ENCODE measurements at places on chromosomes 7 and 10.
A peak's percentile ranks its signal among the peaks of the same experiment; 100 is the strongest.

- no peak for DNase-seq
These were observed 12.1 kb downstream of the ZSCAN21 start for GRCh38 chr7:100061518-100062193.

DNA sequence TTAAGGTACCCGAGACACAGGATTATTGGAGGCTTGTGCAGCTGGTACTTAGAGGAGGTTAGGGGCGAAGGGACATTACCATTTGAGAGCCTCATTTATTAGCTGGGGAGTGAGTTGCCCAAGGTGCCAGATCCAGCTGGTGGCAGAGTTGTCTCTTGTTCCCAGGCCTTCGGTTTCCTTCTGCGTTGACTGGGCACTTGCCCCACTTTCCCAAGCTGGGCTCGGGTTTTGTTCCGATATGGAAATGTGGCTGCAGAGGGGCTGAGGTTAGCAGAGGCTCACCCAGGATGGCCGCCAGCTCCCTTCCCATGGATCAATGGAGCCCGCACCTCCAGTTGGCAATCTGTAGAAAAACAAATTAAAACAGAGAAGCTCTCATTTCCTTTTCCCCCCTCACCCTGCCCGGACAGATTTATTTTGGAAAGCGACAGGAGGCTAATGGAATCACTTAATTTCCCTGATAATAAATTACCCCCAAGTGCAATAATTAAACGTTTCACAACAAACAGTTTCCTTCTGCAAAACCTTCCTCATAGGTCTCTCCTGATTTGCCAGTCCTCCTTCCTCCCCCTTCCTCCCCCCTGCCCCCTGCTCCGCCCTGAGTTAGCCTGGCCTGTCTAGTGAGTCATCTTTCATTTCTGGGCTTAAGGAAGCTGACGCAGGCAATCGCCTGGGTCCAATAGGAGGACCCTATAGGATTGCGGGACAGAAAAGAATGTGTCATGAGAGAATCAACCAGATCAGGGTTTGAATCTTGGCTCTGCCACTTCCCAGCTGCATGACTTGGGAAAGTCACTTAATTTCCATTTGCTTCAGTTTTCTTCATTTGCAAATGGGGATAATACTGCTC is 51.7 kb downstream of the ADRA2A start:
- no peak for DNase-seq

- no peak for DNase-seq
These were observed 50.5 kb downstream of the STRA8 start for GRCh38 chr7:135283959-135284638.

DNA sequence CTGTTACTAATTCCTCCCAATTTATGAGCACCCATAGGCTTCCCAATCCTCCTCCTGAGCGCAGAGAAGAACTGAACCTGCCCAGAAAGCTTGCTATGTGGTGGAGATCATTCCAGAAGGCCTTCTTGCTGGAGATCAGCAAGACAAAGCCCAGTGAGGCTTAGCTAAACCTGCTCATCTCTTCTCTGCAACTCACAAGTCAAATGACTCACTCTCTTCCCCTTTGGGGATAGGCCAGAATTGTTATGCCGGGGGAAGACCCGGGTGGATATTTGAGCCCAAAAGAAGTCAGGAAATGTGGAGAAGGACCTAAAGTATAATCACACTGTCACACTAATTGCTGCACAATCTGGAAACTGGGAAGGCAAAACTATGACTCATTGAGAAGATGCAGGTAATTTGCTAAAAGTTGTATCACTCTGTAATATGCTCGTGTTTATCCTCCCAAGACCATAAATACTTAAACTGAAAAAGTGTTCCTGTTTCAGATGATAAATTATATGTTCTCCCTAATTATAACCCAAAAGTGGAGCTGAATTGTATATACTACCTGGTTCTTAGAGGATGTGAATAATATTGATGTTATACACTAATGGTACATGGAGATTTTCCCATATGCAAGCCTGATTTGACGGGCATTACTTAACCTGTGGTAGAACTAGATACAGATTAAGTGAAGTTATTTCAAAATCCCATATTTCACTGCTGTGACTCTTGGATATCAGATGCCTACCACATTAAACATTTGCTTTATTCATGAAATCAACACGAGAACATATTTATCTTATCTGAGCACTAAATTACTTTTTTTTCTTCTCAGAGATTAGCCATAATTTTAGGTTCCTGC is 6.4 kb downstream of the NEBL start:
- no peak for DNase-seq

GRCh38 chr10:126331101-126331500 is 57.2 kb downstream of the ADAM12 start:
- no peak for DNase-seq

- no peak for DNase-seq
These were observed 38.0 kb downstream of the WIPI2 start for GRCh38 chr7:5228066-5228465.

- no peak for DNase-seq
These were observed 91.3 kb upstream of the BET1 start for GRCh38 chr7:94095316-94096009.

DNA sequence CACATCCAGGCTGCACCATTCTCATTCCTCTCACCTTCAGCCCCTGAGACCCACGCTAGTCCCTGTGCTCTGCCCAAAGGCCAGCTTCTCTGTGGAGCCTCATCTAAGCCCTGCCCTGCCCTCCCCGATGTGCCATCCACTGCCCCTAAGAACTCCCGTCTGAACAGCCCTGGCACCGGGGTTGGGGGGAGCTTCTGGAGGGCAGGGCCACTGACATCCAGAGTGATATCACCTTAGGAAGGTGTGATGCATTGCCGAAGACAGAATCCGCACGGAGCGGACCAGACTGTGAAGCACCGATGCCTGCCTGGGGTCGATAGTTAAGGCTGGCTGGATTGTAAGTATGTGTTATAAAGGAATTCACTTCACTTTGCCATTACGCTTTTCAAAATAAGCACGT is 511.0 kb downstream of the PTPRN2 start:
- DNase-seq, result no peak

DNA sequence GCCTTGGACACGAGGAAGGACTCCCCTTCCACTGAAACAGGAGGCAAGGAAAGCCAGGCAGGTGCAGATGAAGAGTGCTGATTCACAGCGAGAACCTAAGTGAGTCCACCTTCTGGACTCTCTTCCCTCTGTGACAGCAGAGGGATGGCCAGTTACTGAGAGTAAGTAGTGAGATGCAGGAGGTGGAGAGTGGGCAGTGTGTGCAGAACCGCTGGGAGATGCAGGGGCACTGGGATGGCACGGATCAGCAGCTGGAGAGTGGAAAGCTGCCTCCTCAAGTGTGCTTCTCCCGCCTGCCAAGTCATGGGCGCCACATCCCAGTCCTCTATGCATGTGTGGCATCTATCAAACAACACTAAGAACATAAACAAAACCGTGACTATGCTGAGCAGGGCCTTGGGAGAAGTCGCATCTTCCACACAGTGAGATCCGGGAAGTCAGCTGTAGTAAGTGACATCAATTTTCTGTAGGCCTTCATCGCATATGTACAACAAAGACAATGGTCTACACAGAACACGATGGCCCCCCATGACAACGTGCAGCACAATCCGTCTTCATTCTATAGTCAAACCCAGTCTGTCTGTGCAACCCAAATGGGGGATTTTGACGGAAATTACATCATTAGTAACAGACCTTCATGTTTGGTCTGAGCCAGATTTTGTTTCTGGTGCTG is 217.4 kb upstream of the KLF14 start:
- DNase-seq, result no peak

- no peak for DNase-seq
These were observed 41.9 kb downstream of the DRGX start for GRCh38 chr10:49353895-49354566.

DNA sequence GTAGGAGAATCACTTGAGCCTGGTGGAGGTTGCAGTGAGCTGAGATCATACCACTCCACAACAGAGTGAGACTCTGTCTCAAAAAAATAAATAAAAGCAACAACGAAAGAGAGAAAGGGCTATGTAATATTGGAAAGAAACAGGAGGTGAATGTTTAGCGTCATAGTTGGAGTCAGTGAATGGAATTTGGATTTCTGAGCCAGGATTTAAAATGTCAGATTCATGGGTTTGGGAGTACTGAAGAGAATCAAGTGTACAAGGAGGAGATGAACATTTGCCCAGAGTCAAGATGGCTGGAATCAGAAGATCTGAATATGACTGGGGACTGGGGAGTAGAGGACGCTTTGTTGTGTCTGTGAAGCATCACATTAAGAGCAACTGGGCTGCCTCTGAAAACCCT is 366.4 kb downstream of the GALNT17 start:
- no peak for DNase-seq

- no peak for DNase-seq
These were observed 33.3 kb downstream of the MYO1G start for GRCh38 chr7:44945479-44945878.

DNA sequence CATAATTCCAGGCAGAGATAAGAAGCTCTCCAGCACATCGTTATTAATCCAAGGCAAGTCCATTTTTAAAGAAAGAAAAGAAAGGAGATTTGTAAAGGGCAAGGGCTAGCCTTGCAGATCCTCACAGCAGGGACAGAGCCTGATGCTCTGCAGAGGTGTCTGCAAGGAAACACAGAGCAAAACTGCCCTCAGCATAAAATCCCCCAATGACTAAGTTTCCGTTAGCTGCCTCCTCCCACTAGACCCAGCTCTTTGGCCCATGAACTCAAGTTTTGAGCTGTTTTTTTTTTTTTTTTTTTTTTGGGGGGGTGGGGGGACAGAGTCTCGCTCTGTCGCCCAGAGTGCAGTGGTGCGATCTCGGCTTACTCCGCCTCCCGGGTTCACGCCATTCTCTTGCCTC is 300.7 kb downstream of the MTERF1 start:
- DNase-seq, result no peak

DNA sequence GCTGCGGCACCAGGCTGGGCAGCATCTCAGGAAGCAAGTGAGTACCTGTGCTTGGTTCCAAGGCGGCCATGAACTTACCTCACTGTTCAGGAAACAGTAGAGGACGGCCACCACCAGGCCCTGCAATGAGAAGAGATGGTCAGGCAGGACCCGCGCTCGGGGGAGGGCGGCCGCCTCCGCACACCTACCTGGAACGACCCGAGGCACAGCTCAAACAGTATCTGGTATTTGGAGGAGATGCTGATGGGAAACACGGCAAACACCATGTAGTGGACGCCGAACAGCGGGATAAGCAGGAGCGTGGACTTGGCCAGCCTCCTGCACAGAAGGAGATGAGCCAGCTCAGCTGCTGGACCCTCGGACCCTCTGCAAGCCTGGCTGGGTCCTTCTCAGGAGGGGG is 112.9 kb downstream of the VIPR2 start:
- no peak for DNase-seq

- peak; percentile 12 for DNase-seq
These were observed 63.2 kb upstream of the TOMM7 start for GRCh38 chr7:22885797-22886261.

- DNase-seq, result no peak
These were observed 39.0 kb downstream of the TAF3 start for GRCh38 chr10:7857262-7857661.

DNA sequence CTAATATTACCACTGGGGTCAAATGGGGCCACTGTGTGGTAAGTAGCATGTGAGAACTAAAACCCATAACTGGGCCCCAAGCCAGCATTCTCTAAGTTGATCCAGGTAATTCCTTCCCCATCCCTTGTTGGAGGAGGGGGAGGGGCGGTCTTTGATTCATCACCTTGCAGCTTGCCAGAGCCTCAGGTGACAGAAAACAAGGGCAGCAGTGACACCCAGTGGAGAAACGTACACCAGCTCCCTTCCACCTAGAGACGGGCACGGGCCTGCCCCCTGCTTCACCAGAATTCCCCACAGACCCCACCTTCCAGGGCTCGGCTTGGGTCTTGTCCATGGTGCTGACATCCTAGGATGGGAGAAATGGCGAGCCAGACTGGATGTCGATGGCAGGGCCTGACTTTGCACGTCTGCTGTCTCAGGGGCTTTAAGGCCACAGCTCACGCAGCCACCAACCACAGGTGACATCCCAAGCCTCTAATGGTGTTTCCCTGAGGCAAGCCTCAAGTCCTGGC is 102.0 kb downstream of the STRA8 start:
- no peak for DNase-seq

DNA sequence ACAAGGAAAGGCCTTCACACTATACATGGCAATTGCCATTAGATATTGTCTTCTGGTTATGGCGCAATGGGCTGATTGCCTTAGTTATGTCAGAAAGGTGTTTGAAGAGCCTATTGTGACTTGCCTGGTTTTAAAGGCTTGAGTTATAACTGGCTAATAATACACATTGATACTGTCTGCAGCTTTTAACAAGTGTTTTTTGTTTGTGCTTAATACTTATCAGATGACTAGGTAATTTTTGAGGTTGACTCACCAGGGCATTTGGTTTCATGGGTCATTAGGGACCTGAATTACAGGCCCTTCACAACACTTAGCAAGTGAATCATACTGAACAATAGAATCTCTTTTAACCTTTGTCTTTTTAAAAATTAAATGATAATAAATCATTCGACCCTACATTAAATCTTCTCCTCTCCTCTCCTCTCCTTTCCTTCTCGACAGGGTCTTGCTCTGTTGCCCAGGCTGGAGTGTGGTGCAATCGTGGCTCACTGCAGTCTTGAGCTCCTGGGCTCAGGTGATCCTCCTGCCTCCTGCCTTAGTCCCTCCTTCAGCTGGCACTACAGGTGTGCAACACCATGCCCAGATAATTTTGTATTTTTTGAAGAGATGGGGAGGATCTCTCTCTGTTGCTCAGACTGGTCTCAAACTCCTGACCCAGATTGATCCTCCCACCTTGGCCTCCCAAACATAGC is 196.3 kb downstream of the JCAD start:
- no peak for DNase-seq

- no peak for DNase-seq
These were observed 116.6 kb upstream of the GALNT17 start for GRCh38 chr7:71015252-71015900.

DNA sequence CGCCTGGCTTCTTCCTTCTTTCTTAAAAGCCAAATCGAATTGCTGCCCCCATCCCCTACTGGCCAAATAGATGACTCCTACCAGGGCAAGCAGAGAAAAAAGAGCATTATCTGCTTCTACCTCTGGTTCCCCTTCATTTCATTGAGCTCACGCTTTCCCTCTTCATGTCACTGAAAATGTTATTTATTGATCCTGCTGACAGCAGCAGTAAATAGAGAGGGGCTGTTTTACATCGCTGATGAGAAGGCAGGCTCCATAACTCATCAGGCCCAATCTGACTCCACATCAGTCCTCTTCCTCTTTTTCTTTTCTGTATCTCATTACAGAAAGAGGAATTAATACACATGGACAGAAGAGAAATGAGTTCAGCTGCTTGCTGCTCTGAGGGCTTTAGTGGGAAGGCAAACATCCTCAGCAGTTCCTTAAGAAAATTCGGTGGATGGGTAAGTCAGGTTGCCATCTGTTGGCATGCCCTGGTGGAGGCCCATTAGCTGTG is 904.1 kb downstream of the KCNMA1 start:
- no peak for DNase-seq

DNA sequence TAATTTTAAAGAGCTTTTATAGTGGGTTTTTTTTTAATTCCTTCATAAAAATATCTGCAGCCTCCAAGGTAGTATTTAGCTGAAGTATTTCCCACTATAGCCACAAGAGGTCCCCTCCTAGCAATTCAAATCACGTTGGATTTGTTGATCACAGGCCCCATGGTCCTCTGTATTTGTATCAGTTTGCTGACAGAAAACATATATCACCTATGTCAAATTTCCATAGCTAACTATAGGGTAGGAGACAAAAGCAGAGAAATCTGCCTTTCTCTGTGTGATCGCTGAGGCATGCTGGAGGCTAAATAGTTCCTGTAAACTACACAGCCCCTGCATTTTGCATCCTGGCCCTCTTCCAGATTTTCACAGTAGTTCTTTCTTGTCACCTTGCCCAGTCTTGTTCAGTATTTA is 1.7 kb upstream of the CTNNA3 start:
- DNase-seq, result peak; percentile 9
